ENCODE measurements at places on chromosomes 3 and 15.

- DNase-seq, result no peak
These were observed 777 bp upstream of the EIF4A2 start for GRCh38 chr3:186782542-186783057.

DNA sequence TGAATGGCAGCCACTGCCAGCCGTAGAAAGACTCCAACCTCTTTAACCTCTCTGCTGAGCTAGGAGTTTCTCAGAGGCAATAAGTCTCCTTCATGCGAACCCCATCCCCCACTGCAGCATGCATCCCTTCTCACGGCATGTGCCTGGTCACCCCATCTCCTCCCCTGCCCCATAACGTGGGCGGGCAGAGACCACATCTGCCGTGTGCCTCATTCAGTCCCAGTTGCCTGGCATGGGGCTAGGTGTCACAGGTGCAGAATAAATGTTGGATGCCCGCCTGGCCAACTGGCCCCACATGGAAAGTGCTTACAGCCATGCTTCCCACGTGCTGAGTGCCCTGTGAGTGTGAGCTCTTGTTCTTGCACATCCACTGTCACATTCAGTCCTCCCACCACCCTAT, 43.5 kb upstream of the NTRK3 start:
- DNase-seq, result no peak

GRCh38 chr15:68113273-68113672, 59.2 kb downstream of the PIAS1 start:
- DNase-seq, result no peak

DNA sequence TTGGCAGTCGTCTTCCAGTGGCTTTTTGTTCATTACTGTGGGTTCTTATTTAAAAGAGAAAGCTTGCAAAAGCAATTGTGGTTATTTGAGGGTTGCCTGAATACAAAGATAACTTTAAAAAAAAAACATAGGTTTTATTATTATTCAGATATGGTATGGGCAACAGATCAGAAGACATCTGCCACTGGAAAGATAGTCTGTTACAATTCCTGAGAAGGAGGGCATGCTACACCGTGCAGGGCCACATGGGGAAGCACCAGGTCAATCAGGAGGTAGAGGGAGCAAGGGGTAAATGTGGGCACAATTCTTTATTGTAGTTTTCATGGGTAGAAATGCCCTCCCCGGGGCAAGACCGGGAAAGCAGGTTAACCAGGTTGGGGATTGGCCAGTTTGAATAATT, 46.5 kb downstream of the BBS4 start:
- no peak for DNase-seq

DNA sequence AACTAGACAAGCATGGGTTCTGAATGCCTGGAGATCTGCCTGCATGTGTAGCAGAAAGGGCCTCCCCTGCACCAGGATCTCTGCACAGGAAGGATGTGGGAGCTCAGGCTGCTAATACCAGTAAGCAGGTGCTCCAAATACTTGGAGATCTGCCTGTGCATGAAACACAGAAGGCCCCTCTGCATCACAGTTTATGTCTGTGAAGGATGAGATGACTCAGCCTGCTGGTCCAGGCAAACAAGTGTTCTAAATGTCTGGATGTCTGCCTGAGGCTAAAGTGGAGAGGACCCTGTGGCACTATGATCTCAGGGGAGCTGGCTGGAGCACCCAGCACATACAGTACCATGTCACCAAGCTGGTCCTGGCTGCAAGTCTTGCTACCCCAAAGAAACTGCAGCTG, 678.8 kb downstream of the MCTP2 start:
- no peak for DNase-seq

DNA sequence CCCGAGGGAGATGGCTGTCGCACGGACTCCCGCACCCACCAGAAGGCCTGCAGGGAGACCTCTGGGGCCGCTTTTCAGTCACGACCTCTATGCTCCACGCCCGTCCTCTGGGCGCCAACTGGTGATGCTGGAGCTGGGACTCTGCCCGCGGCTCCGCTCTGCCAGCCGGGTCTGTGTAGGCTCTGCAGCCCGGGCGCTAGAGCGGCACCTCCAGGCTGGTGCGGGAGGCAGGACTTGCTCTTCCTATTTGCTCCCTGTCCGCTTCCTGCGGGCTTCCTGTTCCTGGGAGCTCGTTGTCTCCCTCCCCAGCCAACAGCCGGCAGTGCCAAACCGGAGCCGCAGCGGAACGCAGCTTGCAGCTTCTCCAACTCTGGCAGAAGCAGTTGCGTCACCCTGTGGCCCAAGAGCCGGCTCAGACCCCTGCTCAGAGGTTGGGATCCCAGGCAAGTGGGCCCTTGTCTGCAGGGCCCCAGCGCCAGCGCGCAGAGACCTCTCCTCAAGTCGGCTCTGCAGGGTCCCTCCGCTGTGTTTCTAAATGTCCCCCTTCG, 285.9 kb downstream of the XXYLT1 start:
- DNase-seq, result no peak

GRCh38 chr15:89586651-89587050, 11.4 kb downstream of the TICRR start:
- no peak for DNase-seq

GRCh38 chr15:57994221-57995049, 71.1 kb downstream of the ALDH1A2 start:
- DNase-seq, result no peak

GRCh38 chr15:37576952-37577351, 357.5 kb upstream of the TMCO5A start:
- no peak for DNase-seq

GRCh38 chr15:65245096-65245856, 34.0 kb upstream of the CILP start:
- no peak for DNase-seq

- no peak for DNase-seq
These were observed 1.4 kb downstream of the EPHB1 start for GRCh38 chr3:134796281-134797056.

DNA sequence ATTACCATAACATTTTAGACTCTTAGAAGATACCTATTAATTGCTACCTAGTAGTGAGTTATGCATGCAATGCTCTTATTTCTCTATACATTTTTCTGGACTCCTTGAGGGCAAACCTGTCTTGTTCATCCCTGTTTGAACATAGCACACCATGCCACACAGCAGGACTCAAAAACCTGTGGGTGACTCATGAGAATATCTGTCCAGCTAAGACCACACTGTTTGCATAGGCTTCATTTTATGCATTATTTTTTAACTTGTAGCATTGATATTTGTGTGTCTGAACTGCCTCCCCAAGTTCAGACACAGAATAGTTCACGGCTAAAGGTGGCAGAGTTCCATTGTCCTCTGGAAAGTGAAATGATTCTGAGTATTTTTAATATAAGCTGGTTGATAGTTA, 1.8 kb downstream of the LMCD1 start:
- no peak for DNase-seq

DNA sequence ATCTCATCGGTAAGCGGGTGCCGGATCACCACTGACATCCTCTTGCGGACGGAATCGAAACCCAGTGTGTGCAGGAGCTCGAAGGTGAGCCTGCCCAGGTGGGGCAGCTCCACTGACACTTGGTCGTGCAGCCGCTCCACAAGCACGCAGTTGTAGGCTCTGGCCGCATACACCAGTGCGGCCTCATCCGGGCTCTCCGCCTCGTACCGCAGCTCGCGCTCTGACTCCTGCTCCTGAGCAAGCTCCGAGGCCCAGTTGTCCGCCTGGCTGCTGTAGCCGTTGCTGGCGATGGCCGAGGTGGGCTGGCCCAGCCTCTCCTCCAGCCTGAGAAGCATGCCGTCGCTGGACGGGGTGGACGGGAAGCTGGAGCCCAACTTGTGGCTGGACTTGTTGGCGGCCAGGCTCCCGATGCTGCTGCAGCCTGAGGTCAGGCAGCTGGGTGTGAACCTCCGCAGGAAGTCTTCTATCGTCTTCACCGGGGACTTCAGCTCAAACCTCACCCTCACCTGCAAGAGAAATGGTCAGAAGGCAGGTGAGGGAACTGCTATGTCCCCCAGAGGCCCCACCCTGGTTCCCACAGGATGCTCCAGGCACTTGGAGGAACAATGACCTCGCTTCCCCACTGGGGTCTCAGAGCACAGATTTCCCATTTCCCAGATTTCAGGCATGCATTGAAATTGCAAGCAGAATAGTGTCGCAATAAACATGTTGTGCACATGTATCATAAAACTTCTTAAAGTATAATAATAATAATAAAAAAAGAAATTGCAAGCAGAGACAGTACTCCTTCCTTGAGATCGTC, 149.2 kb downstream of the ATP10A start:
- DNase-seq, result no peak

DNA sequence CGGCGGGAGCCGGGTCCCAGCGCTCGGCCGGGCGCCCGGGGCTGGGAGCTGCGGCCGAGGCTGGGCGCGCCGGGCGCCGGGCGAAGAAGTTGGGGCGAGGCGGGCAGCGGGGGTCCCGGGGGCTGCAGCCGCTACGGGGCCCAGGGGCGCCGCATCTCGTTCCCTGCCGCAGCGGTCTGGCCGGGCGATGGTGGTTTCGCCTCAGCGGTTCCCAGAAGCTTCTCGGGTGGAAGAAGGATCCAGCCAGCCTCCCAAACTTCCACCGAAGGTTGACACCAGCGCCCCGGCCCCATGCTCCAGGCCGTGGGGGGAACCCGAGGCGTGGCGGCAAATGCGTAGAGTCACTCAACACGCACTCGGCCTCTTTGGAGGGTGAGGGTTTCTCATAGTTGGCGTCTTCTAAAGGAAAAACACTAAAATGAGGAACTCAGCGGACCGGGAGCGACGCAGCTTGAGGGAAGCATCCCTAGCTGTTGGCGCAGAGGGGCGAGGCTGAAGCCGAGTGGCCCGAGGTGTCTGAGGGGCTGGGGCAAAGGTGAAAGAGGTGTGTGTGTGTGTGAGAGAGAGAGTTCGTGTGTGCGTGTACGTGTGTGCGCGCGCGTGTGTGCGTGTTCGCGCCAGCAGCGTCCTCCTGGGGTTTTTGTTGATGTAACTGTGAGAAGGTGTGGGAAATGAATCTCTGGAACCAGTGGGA, 940 bp downstream of the BOC start:
- DNase-seq, result no peak

GRCh38 chr3:26931896-26932295, 309.3 kb downstream of the LRRC3B start:
- no peak for DNase-seq

DNA sequence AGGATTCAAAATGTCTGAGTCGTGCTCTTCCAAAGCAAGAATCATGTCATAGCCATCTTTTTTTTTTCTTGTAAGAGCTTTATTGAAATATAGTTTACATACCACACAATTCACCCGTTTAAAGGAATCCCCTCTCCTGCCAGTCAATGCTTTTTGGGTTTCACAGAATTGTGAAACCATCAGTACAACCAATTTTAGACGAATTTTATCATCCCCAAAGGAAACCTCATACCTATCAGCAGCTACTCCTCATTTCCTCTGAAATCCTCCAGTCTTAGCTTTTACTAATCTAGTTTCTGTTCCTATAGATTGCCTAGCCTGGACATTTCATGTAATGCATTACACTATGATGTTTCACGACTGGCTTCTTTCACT, 39.6 kb downstream of the ADIPOQ start:
- no peak for DNase-seq

- no peak for DNase-seq
These were observed 455.0 kb downstream of the EPHA3 start for GRCh38 chr3:89562373-89562772.

DNA sequence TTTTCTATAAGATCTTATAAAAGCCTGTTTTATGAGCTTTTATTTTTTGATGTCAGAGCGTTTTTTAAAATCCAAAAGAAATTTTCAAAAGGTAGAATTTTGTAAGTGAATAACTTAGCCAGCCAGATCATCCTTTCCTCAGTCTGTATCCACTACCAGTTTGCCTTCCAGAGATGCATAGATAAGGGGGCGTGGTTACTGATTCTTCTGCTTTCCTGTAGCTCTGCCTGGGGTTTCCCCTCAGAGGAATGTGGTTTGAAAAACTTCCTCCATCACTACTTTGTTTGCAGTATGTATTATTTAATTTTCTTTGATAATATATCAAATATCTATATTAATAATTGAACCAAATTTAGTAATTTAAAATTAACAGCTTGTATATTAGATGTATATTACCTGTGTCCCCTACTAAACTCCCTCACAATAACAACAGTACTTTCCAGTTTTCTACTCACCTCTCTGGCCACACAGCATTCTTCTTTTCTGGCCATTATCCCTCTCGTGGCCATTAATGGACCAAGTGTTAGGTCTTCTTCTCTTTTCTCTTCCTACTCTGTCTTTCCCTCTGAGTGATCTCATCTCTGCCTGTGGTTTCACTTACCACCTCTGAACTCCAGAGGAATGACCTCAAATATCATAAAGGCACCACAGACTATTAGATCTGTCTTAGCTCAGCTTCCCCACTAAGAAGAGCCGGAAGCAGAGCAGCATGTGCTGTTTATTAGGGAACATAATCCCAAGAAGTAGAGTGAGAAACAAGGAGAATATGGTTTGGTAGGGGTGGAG, 239.7 kb downstream of the UBE2E2 start:
- DNase-seq, result no peak

DNA sequence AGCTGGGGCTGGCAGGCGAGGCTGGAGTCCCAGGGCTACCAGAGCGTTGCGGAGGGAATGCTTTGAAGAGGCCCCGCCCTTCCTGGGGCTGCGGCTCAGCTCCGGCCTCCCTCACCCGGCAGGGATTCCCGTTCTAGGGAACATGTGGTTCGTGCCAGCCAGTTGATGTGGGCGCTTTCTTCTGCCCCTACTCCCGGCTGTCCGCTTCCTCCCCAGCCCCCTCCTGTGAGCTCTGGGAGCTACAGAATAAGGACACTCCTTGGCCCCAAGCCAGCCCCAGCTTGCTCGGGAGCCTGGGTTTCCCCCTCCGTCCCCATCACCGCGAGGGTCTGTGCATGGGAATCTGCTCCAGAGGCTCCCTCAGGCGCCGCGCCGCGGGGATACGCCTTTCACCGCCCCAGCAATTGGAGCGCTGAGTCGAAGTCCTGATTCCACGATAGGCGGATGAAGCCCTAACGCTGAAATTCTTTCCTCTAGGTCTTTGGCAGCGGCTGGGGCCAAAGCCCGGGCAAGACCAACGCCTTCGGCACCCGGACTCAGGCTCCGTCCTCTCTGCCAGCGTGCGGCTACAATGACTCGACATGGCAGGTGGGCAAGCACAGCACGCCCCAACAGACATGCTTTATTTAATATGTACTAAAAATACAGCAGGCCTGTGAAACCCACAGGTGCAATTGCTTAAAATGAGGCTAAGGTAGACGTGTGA, 69.5 kb downstream of the KLF15 start:
- no peak for DNase-seq

DNA sequence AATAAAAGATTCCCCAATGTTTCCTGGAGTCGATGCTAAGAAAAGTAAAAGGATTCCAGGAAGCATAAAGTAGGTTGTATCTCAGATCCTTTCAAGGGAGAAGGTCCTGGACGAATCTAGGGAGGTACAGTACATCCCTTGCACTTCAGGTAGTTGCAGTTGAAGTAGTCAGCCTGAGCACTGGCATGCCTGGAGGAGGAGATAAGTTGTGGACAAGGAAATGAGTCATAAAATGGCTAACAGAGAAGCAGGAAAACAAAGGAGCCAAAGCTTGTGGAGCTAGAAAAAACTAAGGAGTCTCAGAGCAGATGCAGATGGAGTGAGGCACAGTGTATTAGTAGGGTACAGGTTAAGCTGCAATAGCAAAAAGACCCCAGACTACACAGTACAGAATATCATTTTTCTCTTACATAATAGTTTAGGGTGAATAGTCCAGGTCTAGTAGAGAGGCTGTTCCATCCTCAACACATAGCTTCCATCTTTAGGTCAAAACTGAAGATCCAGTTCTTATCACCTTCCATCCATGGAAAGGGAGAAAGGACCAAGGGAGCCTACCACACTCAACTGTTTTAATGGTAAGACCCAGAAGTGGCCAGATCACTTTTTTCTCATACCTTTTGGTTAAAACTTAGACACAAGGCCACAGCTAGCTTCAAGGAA, 41.3 kb downstream of the COL6A5 start:
- no peak for DNase-seq

All from stimulated activated CD4-positive, alpha-beta T cell treated with anti-CD3 and anti-CD28 coated beads, TNF-alpha, amount 100 ng/mL, for 48 hours (primary cell).